ENCODE measurements at places on chromosomes 3 and 15. TPM values are rescaled to one million over a fixed set of nuclear protein-coding genes. Genes with fewer than 3 reads are reported as not detected.
A peak's percentile ranks its signal among the peaks of the same experiment; 100 is the strongest.

EFHB gene
- total RNA-seq: not detected

GRCh38 chr3:53073553-53074365, 27.9 kb upstream of the SFMBT1 start:
- no peak overlapping the region for H3K27ac ChIP-seq
- H3K4me3 ChIP-seq: peak overlapping the region; percentile 83
- no peaks in the 10 kb centered on the region for H3K36me3 ChIP-seq
- no peaks in the 10 kb centered on the region for H3K27me3 ChIP-seq

GP9 gene
- not detected for total RNA-seq

CLRN1 gene
- not detected for total RNA-seq

WWTR1 gene
- 76.6 TPM for total RNA-seq

DNA sequence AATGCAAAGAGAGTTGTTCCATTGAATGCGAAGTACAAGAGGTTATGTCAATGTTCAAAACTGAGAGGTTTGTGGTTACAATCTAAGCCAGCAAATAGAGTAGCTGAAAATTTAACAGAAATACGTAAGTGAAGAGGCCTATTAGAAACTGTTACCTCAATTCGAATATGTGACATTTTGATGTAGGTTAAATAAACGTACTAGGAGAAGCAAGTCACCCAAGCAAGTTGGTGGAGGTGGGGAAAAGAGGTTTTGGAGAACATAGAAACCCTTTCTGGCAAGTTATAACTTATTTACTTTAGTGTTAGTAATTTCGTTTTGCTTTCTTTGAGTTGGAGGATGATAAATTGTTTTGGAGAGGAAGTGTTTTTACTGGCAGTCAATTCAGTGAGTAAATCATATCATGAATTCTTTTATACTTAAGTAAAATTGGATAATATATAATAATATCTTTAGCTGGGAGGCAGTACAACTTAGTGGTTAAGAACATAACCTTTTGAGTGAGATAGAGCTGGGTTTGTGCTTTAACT, 91.2 kb upstream of the NAALADL2 start:
- H3K4me3 ChIP-seq: no peak overlapping the region
- no peaks in the 10 kb centered on the region for H3K36me3 ChIP-seq
- H3K4me1 ChIP-seq: no peaks in the 10 kb centered on the region
- no peak overlapping the region for H3K27ac ChIP-seq
- no peak for DNase-seq

GRCh38 chr3:149908424-149908957, 62.2 kb downstream of the PFN2 start:
- H3K27me3 ChIP-seq: no peaks in the 10 kb centered on the region
- H3K36me3 ChIP-seq: no peaks in the 10 kb centered on the region
- H3K4me1 ChIP-seq: no peaks in the 10 kb centered on the region

GRCh38 chr3:171881251-171881650, 38.1 kb downstream of the TMEM212 start:
- no peak overlapping the region for H3K4me3 ChIP-seq
- no peak overlapping the region for H3K27ac ChIP-seq
- H3K4me1 ChIP-seq: peaks cover 2% of the 10 kb centered on the region
- no peaks in the 10 kb centered on the region for H3K36me3 ChIP-seq
- no peak for DNase-seq
- no peaks in the 10 kb centered on the region for H3K27me3 ChIP-seq

- H3K27me3 ChIP-seq: no peaks in the 10 kb centered on the region
- no peak overlapping the region for H3K27ac ChIP-seq
- peak; percentile 23 for DNase-seq
- no peaks in the 10 kb centered on the region for H3K4me1 ChIP-seq
Measured at GRCh38 chr15:73873889-73874511, 636 bp downstream of the TBC1D21 start.

DNA sequence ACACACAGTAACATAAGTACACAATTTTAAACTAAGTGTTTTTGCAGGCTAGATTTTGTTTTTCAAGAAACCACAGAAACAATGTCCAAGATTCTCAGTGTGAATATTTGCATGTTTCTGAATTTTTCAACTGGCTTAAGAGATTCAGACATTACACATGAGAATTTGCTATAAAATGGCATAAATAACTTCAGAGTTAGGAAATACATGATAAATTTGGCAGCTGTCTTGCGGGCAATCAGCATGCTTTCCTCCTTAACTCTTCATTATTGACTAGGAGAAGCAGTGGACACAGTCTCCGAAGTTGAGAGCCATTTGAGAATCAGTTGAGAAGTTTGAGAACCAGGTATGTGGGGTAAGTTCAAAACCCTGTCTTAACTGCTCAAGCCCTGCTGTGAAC, 625.6 kb upstream of the SGO1 start:
- H3K27ac ChIP-seq: no peak overlapping the region
- no peak for DNase-seq
- H3K4me3 ChIP-seq: no peak overlapping the region
- no peaks in the 10 kb centered on the region for H3K4me1 ChIP-seq
- H3K27me3 ChIP-seq: no peaks in the 10 kb centered on the region

LMLN gene
- total RNA-seq: 9.7 TPM

DNA sequence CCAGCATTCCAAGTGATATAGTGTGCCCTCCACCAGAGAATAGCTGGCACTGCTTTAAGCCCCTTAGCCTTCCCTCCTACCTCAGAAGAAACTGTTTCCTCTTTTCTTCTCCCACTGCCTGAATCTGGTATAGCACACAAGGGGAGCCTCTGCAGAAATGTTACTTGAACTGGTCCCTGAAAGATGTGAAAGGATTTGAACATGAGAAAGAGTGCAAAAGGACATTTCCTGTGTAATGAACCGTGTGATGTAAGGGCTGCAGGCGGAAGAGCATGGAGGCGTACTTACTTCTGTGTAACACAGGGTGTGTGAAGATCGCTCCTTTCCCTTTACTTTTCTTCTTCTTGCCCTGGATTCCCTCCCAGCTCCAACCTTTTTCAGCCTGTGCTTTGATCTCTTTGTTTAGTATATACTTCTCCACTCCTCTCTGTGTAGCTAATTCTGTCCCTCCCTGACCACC, 8.4 kb downstream of the TMOD3 start:
- no peak for DNase-seq
- peaks cover 94% of the 10 kb centered on the region for H3K4me1 ChIP-seq
- H3K27ac ChIP-seq: peak overlapping the region; percentile 5
- H3K27me3 ChIP-seq: no peaks in the 10 kb centered on the region
- no peaks in the 10 kb centered on the region for H3K36me3 ChIP-seq

GRCh38 chr3:161905520-161906132, 409.0 kb downstream of the OTOL1 start:
- no peaks in the 10 kb centered on the region for H3K4me1 ChIP-seq
- no peak overlapping the region for H3K27ac ChIP-seq
- no peaks in the 10 kb centered on the region for H3K36me3 ChIP-seq
- H3K27me3 ChIP-seq: no peaks in the 10 kb centered on the region
- no peak for DNase-seq

DNA sequence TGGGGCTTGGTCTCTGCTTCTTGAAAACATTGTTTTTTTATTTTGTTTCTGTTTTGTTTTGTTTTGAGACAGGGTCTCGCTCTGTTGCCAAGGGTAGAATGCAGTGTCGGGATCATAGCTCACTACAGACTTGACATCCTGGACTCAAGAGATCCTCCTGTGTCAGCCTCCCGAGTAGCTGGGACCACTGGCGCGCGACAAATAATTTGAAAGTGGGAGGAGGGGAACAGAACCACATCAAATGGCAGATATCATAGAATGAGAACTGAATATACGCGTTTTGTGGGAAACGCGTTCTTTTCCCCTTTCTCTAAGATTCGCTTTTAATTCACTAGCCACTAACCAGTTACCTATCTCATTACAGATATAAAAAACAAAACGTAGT, 641 bp upstream of the VPS13C start:
- DNase-seq: no peak
- H3K27me3 ChIP-seq: no peaks in the 10 kb centered on the region
- peaks cover 36% of the 10 kb centered on the region for H3K4me1 ChIP-seq
- peak overlapping the region; percentile 97 for H3K27ac ChIP-seq
- peaks cover 4% of the 10 kb centered on the region for H3K36me3 ChIP-seq
- peak overlapping the region; percentile 97 for H3K4me3 ChIP-seq

DNA sequence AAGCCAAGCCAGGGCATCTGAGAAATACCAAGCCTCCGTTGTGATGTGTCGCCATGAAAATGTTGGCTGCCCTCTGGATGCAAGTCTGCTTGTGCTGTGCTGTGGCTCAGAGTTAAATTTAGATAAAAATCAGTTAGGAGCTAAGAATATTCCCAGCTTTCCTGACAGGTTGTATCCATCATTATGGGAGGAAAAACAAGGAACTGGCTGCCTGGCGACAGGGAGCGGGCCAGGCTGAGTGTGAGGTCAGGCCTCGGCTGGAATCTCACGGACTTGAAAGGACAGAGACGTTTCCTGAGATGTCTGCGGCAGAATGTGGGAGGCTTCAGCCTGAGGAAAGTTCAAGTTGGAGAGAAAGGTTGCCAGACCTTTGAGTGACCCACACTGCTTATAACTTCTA, 213.8 kb downstream of the THSD4 start:
- H3K27me3 ChIP-seq: no peaks in the 10 kb centered on the region
- H3K36me3 ChIP-seq: no peaks in the 10 kb centered on the region
- DNase-seq: peak; percentile 59
- H3K27ac ChIP-seq: peak overlapping the region; percentile 18
- no peak overlapping the region for H3K4me3 ChIP-seq
- peaks cover 23% of the 10 kb centered on the region for H3K4me1 ChIP-seq

DNA sequence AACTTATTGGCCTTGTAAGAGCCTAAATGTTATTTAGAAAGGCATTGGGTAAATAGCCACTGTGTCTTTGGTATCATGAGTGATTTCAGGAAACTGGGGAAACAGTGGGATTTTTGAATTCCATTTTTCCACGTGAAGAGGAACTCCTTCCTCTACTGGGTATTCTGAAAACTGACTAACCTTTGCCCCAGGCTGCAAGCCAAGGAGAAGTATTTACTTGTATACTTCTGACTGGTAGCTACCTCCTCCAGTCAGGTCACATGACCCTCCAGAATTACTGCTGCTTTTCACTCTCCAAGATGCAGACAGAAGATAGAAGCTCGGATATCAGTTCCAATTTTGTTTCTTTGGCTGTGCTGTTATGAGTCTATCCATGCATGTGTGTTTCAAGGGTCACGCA, 50.9 kb upstream of the MAP3K13 start:
- peaks cover 13% of the 10 kb centered on the region for H3K4me1 ChIP-seq
- H3K27ac ChIP-seq: no peak overlapping the region
- no peak overlapping the region for H3K4me3 ChIP-seq
- no peaks in the 10 kb centered on the region for H3K27me3 ChIP-seq
- no peaks in the 10 kb centered on the region for H3K36me3 ChIP-seq
- no peak for DNase-seq

DNA sequence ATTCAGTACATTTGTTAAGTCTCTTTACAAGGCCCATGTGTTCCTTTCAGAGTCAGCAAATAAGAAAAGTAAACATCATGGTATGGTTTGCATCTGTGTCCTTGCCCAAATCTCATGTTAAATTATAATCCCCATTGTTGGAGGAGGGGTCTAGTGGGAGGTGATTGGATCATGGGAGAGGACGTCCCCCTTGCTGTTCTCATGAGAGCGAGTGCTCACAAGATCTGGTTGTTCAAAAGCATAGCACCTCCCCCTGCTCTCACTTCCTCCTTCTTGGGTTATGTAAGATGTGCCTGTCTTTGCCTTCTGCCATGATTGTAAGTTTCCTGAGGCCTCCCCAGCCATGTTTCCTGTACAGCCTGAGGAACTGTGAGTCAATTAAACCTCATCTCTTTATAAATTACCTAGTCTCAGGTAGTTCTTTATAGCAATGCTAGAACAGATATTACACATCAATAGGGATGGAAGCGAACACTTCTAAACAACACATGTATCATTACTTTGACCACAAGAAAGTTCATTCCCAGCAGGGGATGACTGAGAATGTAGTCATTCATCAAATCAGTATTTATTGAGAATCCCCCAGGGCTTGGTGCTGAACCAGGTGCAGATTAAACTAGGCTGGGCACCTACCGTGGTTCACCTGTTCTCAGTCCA, 4.1 kb downstream of the EFCAB12 start:
- no peaks in the 10 kb centered on the region for H3K4me1 ChIP-seq
- H3K4me3 ChIP-seq: no peak overlapping the region
- no peak for DNase-seq
- H3K36me3 ChIP-seq: no peaks in the 10 kb centered on the region
- no peaks in the 10 kb centered on the region for H3K27me3 ChIP-seq

Data from left lung (tissue), 14 donors.